ENCODE measurements at places on chromosomes 2 and 18.

DNA sequence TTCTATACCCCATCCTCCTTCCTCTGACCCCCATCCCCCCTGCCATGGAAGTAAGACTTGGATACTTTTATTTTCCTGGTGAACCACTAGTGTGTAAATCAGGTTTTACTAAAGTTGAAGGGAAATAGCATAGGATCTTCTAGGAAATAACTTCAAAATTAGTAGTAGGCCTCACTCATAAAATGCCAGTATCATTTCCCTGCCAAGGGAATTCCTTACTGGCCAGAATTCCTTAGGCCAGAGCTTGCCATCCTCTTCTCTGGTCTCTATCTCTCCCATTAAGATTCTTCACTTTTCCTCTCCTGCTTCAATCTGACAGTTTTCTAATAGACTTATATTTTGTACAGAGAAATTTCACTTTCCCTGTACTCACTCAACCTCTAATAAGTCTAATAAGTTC lies 322.8 kb upstream of the TANK start:
- no peak for DNase-seq

DNA sequence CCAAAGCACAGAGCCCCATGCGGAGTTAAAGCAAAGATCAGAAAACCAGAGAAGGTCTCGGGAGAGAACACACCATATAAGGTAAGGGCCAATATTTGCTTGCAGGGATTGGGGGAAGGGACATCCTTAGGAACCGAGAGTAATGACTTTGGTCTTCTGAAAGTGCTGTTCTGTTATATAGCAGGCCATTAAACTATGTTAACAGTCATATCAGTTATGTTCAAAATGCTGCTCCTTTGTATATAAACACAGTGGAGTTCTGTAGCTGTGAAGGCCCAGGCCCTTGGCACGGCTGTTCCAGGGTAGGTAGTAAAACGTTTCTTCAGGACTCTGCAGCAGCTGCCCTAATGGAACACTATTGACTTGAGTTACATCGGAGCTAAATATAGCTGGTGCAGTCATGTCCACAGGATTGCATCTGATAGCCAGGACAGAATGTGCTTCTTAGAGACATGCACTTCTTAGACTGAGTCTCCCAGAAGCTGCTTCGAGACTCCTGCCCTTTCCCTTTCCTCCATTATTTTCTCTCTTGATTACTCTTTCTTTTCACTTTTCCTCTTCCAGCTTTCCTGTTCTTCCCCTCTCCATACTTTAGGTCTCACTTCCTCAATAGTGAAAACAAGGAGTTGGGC lies 122.4 kb downstream of the SETBP1 start:
- no peak for DNase-seq

DNA sequence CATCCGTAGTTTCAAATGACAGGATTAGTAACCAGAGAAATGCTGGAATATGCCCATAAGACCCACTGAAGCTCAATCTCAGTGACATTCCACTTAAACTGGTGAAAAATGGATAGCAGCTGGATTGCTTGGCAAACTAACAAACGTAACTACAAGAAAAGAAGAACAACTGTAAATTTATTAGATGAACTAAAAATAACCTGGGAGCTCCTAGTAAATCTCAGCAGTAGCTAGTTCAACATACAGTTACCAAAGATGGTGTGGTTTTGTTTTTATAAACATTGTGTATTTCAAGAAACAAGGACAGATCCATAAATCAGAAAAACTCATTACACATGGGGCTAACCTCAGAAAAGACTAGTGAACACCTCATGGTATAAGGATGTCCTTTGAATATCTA lies 531.9 kb downstream of the XIRP2 start:
- DNase-seq: no peak

DNA sequence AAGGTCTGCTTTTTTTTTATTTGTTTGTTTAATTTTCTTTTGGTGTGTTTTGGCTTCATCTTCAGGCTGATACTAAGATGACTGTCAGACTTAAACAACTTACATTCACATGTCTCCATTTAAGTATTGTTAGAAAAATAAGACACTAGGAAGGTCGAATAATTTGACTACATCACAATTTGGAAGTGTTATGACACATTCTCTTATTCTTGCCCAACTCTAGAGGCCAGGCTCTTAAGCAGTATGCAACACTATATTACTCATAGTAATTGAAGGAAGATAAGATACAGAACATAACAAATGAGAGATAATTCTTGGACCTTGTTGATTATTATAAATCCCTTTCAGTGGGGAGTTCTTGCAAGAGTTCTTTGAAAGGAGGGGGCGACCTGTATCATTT lies 295.3 kb upstream of the COL3A1 start:
- no peak for DNase-seq

DNA sequence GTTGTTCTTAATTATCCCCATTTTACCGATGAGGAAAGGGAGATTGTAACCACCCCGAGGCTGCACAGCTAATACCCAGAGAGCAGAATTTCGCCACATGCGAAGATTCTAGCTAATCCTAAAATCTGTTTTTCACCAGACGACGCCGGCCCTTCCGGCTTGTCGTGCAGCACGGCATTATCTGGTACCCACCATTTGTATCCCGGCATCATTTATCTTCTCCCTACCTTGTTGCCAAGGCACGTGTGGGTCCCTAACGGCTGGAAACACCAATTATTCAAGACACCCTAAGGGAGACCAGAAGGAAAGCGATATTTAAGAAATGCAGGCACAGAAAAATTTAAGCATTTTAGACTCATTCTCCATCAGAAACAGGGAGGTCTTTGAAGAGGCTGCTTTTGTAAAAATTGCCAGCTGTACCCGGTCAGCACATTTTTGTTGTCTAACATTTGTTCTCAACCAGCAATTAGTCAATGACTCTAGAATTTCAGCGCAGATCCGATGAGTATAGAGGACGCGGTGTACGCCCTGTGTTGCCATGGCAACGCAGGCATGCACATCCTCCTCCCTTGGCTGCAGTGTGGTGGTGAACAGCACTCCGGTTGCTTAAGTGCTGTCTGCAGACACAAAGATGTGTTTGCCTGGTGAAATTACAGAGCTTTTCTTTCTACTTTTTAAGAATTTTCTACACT lies 111.6 kb downstream of the AGAP1 start:
- no peak for DNase-seq

DNA sequence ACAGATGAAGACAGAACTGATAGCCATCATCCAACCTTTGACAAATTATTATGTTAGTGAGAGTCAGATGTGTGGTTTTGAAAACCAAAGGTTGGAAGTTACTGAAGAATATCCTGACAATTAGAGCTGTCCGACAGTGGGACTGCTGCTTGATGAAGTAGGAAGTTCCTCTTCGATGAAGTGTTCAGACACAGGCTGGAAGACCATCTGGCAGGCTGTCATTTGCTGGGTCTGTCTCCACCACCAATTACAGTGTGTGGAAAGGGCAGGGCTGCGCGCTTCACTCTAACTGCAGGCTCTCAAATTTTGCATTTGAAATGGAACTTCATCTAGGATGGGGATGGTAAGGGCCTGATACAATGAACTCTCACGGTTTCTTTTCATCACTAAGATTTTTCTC lies 313.8 kb downstream of the PIK3C3 start:
- no peak for DNase-seq

DNA sequence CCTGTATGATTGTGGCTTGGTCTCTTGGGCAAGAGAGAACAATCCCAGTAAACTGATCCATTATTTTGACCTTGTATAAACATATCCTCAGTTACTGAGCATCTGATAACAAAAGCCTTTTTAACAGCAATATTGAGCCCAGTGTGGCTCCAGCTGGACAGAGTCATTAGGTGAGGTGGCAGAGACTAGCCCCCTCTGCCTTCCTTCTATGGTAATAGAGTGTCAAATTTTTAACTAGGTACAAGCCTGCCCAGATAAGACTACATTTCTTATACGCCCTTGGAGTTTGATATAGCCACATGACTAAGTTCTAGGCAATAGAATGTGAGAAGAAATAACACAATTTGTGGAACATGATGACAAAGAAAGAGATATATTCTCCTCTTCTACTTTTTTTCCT lies 56.2 kb downstream of the HNMT start:
- DNase-seq: no peak

Measured in activated T-helper 9 cell treated with anti-CD3 and anti-CD28 coated beads, Interleukin-2, amount 50 U/mL, for 16 hours (primary cell).